ENCODE measurements at places on chromosomes 1 and 21. TPM values are rescaled to one million over a fixed set of nuclear protein-coding genes. Genes with fewer than 3 reads are reported as not detected.

- no peak for DNase-seq
Measured at GRCh38 chr21:34732388-34732821, 63.6 kb downstream of the CLIC6 start.

DNA sequence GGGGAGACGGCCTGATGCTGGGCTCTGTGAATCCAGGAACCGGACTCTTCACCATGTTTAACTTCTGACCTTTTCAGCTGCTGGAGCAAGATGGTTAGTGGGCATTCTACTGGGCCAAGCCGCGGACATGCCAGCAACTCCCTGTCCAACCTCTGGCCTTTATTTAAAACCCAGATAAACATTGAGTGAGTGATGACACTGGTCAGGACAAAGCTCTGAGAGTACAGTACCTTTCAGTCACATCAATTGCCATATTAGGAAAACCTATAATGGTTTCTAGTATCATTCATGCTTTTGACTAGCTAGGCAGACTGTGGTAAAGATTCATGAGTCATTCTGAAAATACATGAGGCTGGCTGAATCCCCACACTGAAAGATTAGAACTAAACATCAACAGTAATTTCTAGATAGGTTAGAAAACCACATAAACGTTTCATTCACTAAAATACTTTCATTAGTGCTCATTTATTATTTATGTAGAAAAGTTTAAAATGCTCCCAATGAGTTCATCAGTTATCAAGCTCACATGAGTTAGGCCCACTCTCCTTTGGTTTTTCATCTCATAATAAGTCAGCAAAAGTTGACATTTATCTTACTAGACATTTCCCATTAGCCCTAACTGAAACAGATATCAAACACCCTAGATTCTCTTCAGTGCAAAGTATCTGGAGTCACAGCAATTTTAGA is 7.1 kb upstream of the ACTA1 start:
- DNase-seq: no peak

GRCh38 chr21:42680058-42680330 is 26.6 kb downstream of the PDE9A start:
- DNase-seq: no peak

DNA sequence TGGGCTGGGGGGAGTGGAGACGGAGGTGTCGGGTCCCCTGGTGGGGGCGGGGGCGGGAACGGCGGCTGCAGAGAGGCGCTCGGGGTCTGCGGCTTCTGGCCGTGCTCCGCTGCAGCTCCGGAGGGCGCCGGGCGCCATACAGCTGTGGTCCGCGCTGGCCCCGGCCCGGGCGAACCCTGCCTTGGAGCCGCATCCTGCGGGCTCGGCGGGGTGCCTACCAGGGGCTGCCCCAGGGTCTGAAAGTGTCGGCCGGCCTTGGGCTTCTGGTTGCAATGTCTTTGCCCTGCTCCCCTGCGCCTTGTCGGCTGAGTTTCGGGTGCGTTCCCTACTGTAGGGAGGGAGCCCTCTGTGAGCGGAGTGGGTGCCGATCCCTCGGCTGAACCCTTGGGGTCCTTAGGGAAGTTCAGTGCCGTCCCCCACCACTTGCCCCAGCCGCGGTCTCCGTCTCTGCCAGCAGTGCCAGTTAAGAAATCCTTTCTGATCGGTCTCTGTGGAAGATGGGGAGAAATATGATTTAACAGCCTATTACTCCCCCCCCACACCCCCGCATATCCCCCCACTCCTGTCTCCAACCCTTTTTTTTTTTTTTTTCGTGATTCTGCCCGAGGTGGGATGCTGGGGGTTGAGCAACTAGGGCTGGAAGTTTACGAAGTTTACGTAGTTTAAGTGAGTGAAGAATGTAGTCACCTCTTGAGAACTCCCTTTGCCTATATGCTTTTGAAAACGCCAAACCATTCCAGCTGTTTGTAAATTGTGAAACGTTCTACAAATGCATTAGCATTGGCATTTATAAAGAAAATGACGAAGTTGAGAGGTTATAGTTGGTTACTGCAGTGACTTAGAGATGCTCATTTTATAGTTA is 588 bp downstream of the NEXN start:
- DNase-seq: no peak

DHX9 gene
- 271 TPM for total RNA-seq

GRCh38 chr1:232038706-232039677 is 412.4 kb downstream of the DISC1 start:
- DNase-seq: no peak

DNA sequence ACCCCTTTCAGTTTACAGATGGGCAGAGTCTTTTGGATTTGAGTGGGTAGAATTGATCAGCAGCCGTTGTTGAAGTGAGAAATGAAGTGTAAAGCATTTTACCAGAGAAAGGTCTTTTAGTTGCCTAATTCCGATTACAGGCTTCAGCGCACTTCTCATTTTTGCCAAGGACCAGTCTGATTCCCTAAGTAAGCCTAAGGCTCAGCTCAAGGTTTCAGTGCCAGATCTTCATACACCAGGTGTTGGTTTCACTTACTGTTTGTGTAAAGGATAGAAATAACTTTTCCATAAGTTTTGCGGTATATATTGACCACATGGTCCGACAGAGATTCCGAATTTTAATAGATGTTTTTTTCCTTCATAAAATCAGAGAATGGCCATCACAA is 83.9 kb upstream of the BMP8A start:
- no peak for DNase-seq
